ENCODE measurements at places on chromosomes 3 and 15. TPM values are rescaled to one million over a fixed set of nuclear protein-coding genes. Genes with fewer than 3 reads are reported as not detected.

The CFAP100 gene
- total RNA-seq = not detected

The CHL1 gene
- total RNA-seq = not detected

The DET1 gene
- total RNA-seq = 3.7 TPM

The GABRR3 gene
- not detected for total RNA-seq

The GRK7 gene
- total RNA-seq = not detected

The LDHAL6B gene
- total RNA-seq = not detected

DNA sequence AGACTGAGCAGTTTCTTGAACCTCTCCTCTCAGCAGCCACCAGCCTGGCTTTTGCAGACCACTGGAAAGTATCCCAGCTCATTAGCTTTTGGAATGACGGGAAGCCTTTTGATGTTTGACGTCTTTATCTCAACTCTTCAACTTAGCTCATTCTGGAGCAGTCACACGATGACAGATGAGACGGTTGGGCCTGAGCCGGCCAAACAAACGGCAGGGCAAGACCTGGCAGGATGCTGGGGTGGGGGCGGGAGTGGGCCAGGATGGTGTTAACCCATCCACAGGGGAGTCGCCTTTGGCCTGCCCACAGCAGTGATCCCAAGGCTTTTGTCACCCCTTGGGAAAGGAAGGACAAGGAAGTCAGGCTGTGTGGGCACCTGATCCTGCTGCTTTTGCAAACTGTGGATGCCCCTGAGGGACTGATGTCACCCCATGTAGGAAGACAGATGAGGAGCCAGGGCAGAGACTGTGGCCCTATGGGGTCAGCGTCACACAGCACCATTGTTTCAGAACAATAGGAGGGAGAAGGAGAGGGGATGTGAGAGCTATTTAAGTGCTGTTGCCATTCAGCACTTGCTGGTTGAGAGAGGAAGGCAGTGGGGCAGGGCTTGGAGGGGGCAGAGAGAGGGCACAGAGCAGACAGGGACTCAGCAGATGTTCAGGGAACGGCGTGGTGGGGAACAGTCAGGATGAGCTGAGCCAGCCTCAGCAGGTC lies 121.9 kb upstream of the CTDSPL start:
- DNase-seq = no peak

GRCh38 chr3:55343486-55344357 lies 143.4 kb downstream of the WNT5A start:
- peak; percentile 36 for DNase-seq

DNA sequence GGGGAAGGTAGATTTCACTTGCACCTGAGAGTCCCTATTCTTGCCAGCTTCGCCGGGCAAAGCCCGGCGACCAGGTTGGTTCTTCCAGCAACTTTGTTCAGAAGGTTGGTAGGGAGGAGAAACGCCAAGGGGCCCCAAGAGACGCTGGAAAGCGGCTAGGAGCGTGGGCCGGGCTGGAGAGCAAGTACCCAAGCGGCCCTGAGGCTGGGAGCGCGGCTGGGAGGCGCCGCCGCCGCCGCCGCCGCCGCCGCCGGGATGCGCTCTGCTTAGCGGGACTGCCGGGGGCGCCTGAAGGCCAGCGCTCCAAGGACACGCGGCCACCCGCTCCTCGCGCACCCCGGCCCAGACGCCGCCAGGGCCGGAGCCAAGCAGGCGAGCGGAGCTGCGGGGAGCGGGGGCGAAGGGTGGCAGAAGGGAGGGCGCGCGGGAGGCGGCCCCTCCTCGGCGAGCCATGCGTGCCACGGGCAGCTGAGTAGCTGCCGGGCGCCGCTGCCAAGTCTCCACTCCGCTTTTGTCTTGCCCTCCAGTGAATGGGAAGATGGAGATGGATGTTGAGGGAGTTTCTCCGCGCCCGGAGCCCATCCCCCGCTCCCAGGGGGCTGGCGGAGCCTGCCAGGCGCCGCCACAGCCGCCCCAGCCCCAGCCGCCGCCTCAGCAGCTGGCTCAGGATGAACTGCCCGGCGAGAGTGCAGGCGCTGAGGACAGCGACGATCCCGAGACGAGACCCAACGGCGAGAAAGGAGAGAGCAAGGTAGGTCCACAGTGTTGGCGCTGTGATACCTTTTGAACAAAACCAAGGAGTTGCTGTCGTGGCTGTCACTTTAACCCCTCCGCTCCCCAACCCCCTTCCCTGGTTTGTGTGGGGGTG lies 227.4 kb upstream of the AZI2 start:
- peak; percentile 9 for DNase-seq

DNA sequence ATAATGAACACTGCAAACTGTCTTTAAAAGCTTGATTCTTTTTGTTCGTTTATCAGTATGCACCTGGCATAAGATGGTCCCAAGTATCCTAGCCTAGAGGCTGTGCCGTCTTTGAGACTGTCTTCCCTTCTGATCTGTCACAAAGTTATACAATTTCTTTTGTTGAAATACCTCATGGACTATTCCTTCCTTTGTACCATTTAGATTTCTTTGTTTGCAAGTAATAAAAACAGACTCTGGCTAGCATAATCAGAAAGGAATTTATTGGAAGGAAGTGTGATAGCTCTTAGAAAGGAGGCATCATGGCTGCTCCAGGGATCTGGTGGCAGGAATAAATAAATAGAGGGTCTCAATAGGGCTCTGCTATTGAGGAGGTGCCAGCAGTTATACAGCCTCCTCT lies 280.4 kb downstream of the SLC9A9 start:
- DNase-seq = peak; percentile 14

DNA sequence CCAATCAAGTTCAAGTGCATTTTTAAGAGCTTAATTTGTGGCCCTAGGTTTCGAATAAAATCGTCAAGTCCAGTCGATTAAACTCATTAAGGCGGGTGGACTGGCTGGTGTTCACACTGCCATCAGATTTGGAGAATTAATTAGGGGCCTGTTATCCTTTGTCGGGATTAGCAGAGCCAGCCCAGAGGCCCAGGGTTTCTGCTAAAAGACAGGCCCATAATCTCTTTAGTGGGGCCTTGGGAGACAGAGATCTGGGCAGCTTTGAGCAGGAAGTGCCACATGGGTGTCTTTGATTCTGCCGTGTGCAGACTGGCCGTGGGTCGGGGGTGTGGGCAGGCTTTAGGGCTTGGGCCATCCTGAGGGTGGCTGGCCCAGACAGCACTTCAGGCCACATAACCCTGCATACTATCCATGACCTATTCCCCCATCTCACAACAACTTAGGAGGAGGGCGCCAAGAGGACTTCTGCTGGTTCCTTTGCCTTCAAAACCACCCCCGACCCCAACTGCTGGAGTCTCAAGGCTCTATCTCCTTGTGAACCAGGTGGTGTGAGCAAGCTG lies 94.7 kb downstream of the PLXNA1 start:
- DNase-seq = no peak

DNA sequence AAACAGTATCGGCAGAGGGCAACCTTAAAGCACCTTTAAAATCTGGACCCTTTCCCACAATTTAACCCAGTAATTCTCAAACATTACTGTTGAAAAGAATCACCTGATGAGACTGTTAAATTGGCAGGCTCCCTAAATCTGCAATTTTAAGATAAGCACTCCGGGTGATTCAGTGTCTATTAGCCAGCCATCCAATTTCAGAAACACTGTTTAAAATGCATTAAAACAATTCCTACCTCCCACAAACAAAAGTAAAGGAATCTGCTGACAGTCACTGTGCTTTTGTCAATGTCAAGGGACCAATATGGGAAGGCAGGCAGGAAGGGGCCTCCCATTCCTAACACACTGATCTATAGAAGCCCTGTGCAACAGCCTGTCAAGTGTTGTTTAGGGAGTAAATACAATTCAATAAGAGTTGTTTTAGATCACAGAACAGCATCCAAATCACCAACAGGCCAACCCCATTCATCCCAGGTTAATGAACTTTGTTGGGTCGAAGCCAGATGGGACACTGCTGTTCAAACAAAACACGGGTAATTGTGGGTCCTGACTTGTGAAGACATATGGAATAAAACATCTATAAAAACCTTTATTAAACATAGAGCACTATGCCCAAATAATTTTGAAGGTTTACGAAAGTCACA lies 21.4 kb downstream of the SIAH2 start:
- peak; percentile 48 for DNase-seq

GRCh38 chr3:151387842-151388241 lies 3.3 kb upstream of the P2RY12 start:
- no peak for DNase-seq

DNA sequence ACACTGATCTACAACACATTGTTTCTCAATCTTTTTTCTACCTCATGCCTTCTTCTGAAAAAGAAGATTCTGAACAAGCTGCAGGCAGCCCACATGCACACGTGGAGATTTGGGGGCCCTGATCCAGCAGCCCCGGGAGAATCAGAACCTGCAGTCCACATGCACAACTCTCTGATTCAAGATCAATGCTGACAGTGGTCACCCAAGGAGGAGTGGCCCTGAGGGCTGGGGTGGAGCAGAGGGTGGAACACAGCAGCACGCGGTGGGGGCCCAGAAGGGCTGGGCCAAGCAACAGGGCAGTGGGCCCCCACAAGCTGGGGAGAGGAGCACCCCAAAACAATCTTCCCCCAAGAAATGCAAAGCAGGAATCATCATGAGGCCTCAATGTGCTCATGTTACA lies 202.1 kb upstream of the NSMCE3 start:
- DNase-seq = no peak

GRCh38 chr3:156619376-156619775 lies 55.0 kb upstream of the TIPARP start:
- peak; percentile 32 for DNase-seq

DNA sequence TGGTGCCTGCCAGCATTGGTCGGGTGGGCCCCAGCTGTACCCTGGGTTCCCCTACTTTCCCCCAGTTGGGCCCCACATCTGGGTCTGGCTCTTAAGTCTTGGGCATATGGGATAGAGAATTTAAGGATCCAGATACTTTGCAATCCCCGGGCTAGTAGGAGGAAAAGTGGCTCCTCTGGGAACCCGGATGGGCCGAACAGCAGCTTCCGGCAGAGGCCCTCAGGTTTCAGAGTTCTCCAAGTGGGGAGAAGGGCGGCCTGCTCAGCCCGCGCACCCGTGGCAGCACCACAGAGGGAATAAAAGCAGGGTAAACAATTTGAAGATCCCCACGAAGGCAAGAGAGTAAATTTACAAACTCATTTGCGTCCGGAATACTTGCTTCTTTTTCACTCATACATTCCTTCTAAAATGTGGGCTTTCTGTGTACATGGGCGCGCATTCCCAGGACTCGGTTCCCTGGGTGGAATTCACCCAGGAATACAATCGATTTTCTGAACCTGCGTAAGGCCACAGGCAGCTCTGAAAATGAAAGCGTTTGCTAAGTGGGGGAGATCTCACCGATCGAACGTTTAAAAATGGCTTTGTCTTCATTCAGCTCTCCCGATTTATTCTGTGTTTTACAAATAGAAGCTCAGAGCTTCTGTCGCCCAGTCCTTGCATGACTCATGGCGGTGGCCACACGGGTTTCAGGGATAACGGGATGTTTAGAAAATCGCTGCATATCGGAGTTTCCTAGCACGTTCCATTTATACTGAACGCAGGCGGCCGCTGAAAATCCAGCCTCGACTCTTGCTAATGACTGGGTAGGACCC lies 74.0 kb upstream of the POLG start:
- DNase-seq = no peak

GRCh38 chr3:52555056-52555455 lies 18.7 kb downstream of the UQCC5 start:
- no peak for DNase-seq

DNA sequence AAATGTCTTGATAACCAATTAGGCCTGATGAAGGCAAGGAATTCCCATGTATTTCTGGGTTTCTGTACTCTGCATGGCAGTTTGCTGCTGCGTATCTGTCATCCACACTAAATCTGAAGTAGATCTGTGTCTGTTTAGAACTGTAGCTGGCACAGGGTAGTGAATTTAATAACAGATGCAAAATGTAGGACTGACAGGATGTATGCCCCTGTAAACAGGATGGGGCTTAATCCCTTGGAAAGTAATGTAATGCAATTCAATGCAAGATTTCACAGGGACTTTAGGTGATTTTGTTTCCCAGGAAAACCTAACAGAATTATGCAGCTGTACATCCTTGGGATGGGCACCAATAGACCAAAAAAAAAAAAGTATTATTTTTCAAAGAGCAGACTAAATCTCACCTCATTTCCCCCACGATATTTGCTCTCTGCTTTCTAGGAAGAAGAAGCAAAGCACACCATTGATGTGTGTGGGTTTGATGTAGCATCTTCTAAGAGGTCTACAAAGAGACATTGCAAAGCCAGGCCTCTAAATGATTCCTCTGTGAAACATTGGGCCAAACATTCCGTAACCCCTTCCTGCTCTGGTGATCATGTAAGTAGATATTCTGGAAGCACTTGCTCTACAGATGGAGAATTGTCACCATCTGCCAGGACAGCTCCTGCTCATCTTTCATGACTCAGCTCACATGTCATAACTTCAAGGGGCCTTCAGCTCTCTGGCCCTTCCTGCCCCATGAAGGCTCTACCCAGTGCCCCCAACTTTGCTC lies 464.3 kb upstream of the RGMA start:
- DNase-seq = no peak

- no peak for DNase-seq
These were observed 78.9 kb upstream of the PSMD6 start for GRCh38 chr3:64102147-64102546.

GRCh38 chr3:53232641-53233377 lies 23.0 kb downstream of the TKT start:
- DNase-seq = no peak

GRCh38 chr3:133457465-133458067 lies 57.7 kb downstream of the BFSP2 start:
- DNase-seq = no peak

DNA sequence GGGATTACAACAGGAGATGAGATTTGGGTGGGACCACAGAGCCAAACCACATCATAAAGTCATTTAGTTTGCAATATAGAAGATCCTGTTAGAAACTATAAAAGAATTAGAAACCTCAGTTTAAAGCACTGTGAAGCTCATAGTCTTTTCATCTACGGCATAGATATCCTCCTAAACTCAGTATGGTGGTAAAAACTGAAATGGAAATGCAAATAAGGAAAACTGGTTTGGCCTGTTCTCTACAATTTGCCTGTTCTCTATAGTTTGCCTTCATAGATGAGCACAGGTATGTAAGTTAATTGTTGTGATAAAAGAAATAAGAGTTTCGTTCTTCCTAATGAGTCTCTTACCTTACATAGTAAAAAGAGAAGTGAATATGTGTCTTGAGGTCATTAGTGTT lies 331.6 kb upstream of the ARL6 start:
- no peak for DNase-seq

- peak; percentile 14 for DNase-seq
These were observed 190.3 kb downstream of the XXYLT1 start for GRCh38 chr3:195080571-195081151.

DNA sequence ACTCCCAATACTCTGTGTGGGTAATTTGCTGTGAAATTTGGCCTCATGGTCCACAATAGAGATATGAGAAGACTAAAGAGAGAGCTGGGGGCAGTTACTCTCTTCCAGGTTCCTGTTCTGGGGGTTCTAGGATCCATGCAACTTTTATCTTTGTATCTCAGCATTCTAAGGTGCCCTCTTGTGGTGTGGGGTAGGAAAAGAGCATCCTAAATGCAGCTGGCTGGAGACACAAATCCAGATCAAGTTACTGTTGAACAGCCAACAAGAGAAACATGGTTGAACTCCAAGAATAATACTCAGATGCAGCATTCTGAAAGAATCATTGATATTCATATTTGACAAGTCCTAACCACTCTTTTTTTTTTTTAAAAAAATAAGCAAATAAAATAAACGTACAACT lies 238.2 kb downstream of the GREM1 start:
- peak; percentile 89 for DNase-seq
